ENCODE measurements at places on chromosomes 12 and 14. TPM values are rescaled to one million over a fixed set of nuclear protein-coding genes. Genes with fewer than 3 reads are reported as not detected.

GPR65 gene
- total RNA-seq = 0.17 TPM

ZDHHC22 gene
- total RNA-seq = not detected

DNAJC22 gene
- total RNA-seq = 4.6 TPM

GRCh38 chr12:127760996-127761395 is 506.0 kb upstream of the TMEM132C start:
- no peaks in the 10 kb centered on the region for H3K4me1 ChIP-seq
- H3K4me3 ChIP-seq = no peak overlapping the region
- H3K27me3 ChIP-seq = no peaks in the 10 kb centered on the region
- no peaks in the 10 kb centered on the region for H3K36me3 ChIP-seq

- no peaks in the 10 kb centered on the region for H3K36me3 ChIP-seq
- no peaks in the 10 kb centered on the region for H3K27me3 ChIP-seq
- H3K27ac ChIP-seq = no peak overlapping the region
- H3K4me1 ChIP-seq = no peaks in the 10 kb centered on the region
- no peak overlapping the region for H3K4me3 ChIP-seq
Observed at GRCh38 chr12:127785540-127785939, 481.4 kb upstream of the TMEM132C start.

GNB3 gene
- 1.3 TPM for total RNA-seq

GRCh38 chr14:96407935-96408570 is 16.1 kb downstream of the AK7 start:
- no peak overlapping the region for H3K27ac ChIP-seq
- H3K27me3 ChIP-seq = no peaks in the 10 kb centered on the region
- H3K4me3 ChIP-seq = no peak overlapping the region
- H3K36me3 ChIP-seq = no peaks in the 10 kb centered on the region

GPR84 gene
- not detected for total RNA-seq

CRADD gene
- total RNA-seq = 11.8 TPM

DNA sequence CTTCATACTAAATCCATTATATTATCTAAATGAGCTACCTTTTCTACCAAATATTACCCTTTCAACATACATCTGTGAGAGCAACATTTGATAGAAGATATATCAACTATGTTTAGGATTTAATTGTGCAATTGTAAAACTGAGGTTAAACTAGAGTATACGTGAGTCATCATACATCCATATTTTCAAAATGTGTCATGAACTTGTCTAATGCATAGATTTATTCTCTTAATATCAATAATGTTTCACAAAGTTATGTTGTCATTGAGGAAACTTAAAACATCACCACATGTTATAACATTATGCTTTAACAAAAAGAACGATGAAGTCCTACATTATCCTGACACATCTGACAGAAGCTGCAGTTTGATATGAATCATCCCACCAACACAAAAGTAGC is 645.5 kb upstream of the NOVA1 start:
- H3K4me1 ChIP-seq = no peaks in the 10 kb centered on the region
- H3K27ac ChIP-seq = no peak overlapping the region
- peak; percentile 9 for DNase-seq
- no peak overlapping the region for H3K4me3 ChIP-seq

DNA sequence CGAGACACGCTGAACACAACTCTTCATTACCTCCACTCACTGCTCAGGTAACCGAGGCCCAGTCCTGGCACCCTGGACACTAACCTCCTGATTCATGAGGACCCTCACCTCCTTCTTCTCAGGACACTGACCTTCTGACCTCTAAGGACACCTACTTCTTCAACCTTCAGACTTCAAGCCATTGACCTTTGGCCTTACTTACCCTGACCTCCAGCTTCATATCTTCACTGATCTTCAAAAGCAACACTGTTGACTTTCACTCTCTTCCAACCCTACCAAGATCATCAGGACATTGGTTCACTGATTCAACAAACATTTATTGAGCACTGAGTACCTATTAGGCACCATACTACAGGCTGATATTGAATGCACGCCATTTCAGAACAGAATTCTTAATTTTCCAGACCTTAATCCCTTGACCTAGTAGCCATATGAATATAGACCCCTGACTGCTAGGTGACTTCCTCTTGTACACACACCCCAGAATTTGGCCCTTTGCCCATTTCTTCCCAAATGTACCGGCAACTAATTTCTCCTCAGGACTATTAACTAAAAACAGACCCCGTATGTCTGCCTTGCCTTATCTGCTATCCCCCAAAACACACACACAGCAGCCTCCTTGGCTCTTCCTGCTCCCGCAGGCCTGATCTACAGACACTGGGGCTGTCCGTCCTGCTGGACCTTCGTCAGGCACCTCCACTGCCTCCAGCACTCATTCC is 5.8 kb downstream of the ARHGEF40 start:
- H3K27me3 ChIP-seq = no peaks in the 10 kb centered on the region
- H3K27ac ChIP-seq = no peak overlapping the region
- peaks cover 9% of the 10 kb centered on the region for H3K4me1 ChIP-seq
- no peak overlapping the region for H3K4me3 ChIP-seq
- peaks cover 31% of the 10 kb centered on the region for H3K36me3 ChIP-seq

SIX1 gene
- total RNA-seq = 1.8 TPM

GRCh38 chr12:94756789-94757188 is 106.4 kb upstream of the TMCC3 start:
- H3K27ac ChIP-seq = no peak overlapping the region
- no peak overlapping the region for H3K4me3 ChIP-seq
- no peak for DNase-seq
- H3K27me3 ChIP-seq = peaks cover 5% of the 10 kb centered on the region
- no peaks in the 10 kb centered on the region for H3K4me1 ChIP-seq

DNA sequence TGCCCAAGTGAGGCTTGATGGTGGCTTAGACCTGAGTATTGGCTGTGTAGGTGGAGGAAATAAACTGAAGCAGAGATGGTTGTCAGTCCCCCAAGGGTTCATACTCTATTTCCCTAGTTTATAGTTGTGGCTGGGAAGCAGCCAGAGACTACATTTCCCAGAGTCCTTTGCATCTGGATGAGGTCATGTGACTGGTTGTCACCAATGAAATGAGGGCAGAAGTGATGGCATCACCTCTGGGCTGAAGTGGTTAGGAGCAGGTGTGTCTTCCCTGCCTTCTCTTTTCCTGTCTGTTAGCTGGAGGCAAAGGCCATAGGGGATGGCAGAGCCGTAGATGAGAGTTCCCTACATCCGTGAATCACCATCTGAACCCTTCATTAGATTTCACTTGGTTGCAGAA is 16.3 kb upstream of the NOS1 start:
- no peaks in the 10 kb centered on the region for H3K36me3 ChIP-seq
- no peak overlapping the region for H3K4me3 ChIP-seq
- H3K4me1 ChIP-seq = no peaks in the 10 kb centered on the region
- no peak for DNase-seq

GRCh38 chr14:93051600-93052546 is 63.9 kb downstream of the ITPK1 start:
- H3K27ac ChIP-seq = no peak overlapping the region
- no peak for DNase-seq

DNA sequence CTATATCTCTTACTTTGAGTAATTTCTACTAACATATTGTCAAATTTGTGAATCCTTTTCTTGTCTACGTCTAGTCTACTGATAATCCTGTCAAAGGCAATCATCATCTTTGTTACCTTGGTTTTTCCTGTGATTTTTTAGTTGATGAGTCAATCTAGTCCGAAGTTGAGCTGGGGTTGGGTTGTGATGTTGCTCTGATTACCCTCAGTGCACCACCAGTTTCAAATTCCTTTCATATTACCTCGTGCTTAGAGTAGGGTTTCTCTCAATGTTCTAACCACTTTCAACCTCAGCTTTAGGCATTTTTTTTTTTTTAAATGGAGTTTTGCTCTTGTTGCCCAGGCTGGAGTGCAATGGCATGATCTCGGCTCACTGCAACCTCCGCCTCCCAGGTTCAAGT is 186.8 kb downstream of the BTG1 start:
- no peak overlapping the region for H3K27ac ChIP-seq
- H3K27me3 ChIP-seq = no peaks in the 10 kb centered on the region
- no peak overlapping the region for H3K4me3 ChIP-seq
- peak; percentile 49 for DNase-seq

SSTR1 gene
- total RNA-seq = 3.0 TPM

GRCh38 chr14:73746520-73747378 is 32.6 kb upstream of the PNMA1 start:
- no peaks in the 10 kb centered on the region for H3K27me3 ChIP-seq
- no peak overlapping the region for H3K27ac ChIP-seq
- no peak overlapping the region for H3K4me3 ChIP-seq
- DNase-seq = no peak

TAS2R42 gene
- total RNA-seq = not detected

GRCh38 chr14:90509403-90509802 is 112.6 kb downstream of the CALM1 start:
- no peaks in the 10 kb centered on the region for H3K27me3 ChIP-seq
- H3K4me3 ChIP-seq = no peak overlapping the region
- DNase-seq = no peak

DNA sequence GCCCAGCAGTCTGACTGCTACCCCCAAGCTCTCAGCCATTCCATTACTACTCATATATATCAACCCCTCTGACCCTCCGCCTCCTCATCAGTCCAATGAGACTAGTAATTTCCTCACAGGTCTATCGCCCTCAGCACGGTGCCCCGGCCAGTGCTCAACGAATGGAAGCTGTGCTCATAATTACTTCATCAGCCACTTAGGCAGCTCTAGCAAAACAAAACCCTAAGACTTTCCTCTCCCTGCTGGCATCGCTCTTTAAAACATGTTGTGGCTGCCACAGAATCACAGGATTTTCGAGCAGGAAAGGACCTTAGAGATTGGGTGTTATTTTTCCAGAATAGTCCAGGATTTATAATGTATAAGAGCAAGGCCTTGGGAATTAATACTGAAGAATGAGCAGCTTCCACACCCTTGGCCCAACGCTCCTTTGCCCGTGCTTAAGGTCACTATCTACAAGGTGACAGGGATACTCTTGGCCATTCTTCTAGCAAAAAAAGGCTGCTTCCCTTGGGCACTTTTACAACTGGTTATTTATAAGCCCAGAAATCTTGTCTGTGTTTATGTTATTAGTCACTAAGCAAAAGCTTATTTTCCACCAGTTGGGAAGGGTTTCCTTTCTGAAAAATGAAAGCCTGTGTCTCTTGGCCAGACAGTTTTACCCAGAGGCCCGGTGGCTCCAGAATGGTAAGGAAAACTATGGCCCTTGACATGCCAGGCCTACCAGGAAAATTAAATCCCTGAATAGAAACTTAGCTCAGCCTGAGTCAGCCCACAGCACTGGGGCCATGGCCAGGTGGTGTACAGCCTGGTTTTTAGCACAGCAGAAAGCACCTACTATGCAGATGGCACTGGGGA is 47.9 kb downstream of the NUAK1 start:
- peak; percentile 94 for DNase-seq
- H3K36me3 ChIP-seq = no peaks in the 10 kb centered on the region
- no peak overlapping the region for H3K4me3 ChIP-seq
- peak overlapping the region; percentile 8 for H3K27ac ChIP-seq
- H3K27me3 ChIP-seq = no peaks in the 10 kb centered on the region
- H3K4me1 ChIP-seq = peaks cover 10% of the 10 kb centered on the region

DAAM1 gene
- 15.5 TPM for total RNA-seq

DNA sequence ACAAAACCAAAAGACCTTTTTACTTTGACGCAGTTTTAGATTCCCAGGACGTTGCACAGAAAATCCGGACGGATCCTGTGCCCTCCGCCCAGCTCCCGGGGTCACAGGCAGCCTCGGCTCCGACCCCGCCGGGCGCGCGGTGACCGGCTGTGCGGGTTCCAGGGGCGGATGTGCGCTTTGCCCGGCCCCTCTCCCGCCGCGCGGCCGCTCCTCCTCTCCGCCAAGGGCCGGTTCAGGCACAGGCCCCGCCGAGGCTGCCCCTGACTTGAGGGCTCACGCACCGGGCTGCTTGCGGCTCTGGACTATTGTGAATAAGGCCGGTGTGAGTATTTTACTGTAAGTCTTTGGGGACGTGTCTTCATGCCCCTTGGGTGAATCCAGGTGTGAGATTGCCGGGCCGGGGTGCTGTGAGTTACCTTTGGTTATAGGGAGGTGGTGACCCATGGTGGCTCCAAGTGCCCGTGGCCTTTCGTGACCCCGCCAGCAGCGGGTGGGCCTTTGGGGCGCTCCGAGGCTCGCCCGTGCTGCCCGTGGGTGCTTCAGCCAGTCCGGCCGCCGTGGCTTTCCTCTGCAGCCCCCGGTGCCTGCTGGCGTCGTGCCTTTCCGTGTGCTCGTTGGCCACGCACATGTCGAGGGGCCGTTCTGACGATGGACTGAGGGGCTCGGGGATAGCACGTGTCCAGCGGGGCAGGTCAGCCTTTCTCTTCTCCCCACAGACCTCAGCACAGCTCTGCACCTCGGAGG is 45.9 kb downstream of the NOC4L start:
- no peak for DNase-seq
- peak overlapping the region; percentile 52 for H3K4me3 ChIP-seq
- H3K36me3 ChIP-seq = no peaks in the 10 kb centered on the region

SLC25A21 gene
- 0.50 TPM for total RNA-seq

MIP gene
- not detected for total RNA-seq

- no peak overlapping the region for H3K4me3 ChIP-seq
- no peaks in the 10 kb centered on the region for H3K4me1 ChIP-seq
- no peaks in the 10 kb centered on the region for H3K27me3 ChIP-seq
- H3K27ac ChIP-seq = no peak overlapping the region
Observed at GRCh38 chr14:72869407-72870329, 24.2 kb downstream of the DPF3 start.

LTBP2 gene
- total RNA-seq = 243 TPM

DNA sequence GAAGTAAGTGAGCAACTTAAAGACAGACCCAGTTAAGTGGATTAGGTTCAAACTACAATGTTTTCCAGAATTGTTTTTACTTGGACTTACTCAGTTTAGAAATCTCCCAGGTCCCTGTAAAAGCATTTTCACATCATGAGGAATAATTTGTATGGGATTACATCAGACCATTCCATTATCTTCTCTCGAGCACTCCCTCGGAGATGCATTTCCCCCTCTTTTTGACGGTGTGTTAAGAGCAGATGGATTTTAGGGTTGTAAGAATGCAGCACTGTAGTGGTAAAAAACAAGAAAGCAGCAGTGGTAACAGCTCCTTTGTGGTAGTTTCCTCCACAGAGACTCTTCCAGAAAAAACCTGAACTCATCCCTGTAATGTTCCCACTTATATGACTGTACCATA is 488.4 kb downstream of the BCAT1 start:
- no peaks in the 10 kb centered on the region for H3K36me3 ChIP-seq
- DNase-seq = no peak
- no peak overlapping the region for H3K4me3 ChIP-seq
- H3K27ac ChIP-seq = no peak overlapping the region
- H3K4me1 ChIP-seq = peaks cover 5% of the 10 kb centered on the region

DNA sequence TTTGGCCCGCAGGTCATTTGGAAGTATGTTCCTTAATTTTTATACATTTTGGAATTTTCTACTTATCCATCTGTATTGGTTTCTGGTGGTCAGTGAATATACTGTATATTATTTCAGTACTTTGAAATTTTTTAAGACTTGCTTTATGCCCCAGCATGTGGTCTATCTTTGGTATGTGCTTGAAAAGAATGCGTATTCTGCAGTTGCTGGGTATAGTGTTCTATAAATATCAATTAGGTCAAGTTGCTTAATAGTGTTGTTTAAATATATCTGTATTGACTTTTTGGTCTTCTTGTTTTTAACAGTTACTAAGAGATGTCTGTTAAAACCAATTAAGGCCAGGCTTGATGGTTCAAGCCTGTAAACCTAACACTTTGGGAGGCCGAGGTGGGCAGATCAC is 21.7 kb upstream of the SIX1 start:
- DNase-seq = no peak
- no peak overlapping the region for H3K4me3 ChIP-seq
- H3K36me3 ChIP-seq = no peaks in the 10 kb centered on the region

SMCO3 gene
- 0.17 TPM for total RNA-seq
